ENCODE measurements at places on chromosomes 2 and 18. TPM values are rescaled to one million over a fixed set of nuclear protein-coding genes. Genes with fewer than 3 reads are reported as not detected.

DNA sequence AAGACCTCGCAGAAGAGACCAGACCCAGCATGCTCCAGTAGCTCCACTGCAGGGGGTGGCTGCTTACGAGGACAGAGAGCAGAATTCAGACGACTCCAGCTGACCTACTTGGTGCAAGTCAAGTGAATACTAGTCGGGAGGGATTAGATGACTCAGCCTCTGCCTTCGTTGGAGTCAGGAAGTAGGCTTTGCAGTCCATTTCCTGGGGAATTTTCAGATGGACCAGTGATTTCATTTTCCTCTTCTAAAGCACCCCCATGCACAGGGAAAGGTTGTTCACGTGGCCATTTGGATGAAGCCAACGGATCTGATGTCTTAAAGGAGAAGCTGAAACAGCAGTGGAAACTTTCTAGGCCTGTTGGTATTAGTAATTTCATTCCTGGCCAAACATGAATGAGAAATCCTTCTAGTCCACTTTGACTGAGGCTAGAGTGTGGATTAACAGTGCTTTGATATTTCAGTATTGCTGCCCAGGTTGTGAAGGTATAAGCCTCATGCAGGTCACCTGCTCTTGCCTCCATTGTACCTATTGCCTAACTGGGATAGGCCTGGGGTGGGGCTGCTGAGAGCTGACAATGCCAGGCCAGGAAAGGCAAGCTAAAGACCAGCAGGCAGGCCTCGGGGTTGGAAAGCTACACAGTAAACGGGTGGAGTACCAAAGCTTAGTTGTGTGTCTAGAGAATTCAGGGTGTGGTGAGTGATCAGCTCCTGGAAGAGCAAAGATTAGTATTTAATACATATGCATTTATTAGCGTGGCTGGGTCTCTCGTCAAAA, 117.6 kb upstream of the FOSL2 start:
- no peak for DNase-seq

GRCh38 chr2:232300894-232301387, 77.6 kb upstream of the ALPP start:
- DNase-seq, result no peak

DNA sequence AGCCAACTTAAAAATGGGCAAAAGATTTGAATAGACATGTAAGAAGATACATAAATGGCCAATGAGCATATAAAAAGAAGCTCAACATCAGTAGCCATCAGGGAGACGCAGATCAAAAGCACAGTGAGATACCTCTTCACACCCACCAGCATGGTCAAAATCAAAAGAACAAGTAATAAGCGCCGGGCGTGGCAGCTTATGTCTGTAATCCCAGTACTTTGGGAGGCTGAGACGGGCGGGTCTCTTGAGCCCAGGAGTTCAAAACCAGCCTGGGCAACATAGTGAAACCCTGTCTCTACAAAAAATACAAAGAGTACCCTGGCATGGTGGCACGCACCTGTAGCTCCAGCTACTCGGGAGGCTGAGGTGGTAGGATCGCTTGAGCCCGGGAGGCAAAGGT, 4.6 kb upstream of the CIB4 start:
- DNase-seq, result no peak

GRCh38 chr18:59929621-59930295, 30.0 kb downstream of the PMAIP1 start:
- DNase-seq, result no peak

- DNase-seq, result no peak
These were observed 371.9 kb downstream of the IRS1 start for GRCh38 chr2:226427538-226428307.

- DNase-seq, result no peak
These were observed 105.4 kb upstream of the CNGA3 start for GRCh38 chr2:98240786-98241398.

DNA sequence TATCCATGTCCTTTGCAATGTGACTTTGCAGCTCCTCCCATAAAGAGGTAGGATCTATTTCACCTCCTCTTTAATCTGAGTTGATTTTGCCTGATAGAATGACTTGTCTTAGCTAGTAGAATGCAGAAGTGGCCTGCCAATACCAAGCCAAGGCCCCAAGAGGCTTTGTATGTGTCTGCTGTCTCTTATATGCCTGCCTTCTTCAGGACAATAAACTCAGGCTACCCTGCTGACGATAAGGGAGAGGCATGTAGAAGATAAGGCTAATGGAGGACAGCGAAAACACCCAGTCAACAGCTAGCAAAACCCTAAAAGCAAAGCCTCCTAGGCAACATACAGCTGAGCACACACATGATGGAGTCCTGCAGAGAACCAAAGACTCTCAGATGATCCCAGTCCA, 1.8 kb upstream of the ZC3H8 start:
- no peak for DNase-seq

DNA sequence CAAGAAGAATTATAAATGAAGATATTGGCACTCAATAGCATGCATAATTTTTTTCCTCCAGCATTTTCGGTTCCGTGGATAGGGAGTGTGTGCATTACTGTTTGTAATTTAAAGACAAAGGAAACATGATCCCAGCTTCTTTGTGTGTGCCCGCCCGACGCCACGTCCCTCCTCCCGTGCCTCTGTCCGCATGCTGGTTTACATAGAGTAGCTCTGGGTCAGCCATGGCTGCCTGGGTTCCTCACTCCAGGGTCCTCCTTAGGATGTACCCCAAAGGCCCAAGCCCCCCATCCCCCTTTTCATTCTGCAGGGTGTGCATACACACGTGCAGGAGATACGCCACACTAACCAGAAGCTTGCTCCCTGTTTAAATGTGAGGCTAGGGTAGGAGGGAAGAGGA, 214.7 kb downstream of the KLHL29 start:
- no peak for DNase-seq

GRCh38 chr2:170216981-170217380, 39.0 kb downstream of the MYO3B start:
- no peak for DNase-seq

GRCh38 chr2:73070643-73071359, 711 bp downstream of the SFXN5 start:
- DNase-seq, result no peak

- DNase-seq, result no peak
These were observed 21.4 kb downstream of the ANKRD30B start for GRCh38 chr18:14769381-14769780.

DNA sequence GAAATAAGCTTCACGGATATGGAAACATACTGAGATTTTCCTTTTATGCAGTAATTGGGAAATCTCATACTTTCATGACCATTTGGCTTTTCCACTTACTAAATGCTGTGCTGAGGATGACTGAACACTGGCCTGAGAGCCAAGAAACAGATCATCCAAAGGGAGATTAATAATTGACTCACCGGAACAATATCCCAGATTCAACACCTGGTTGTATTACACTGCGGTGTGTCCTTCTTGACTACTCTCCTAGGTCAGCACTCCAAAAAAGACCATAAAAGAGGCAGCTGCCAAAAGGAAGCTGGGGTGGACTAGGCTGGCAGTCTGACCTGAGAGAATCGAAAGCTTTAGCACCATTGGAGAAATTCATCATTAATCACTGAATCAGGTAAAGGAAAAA, 469.1 kb downstream of the CBLN2 start:
- DNase-seq, result no peak

DNA sequence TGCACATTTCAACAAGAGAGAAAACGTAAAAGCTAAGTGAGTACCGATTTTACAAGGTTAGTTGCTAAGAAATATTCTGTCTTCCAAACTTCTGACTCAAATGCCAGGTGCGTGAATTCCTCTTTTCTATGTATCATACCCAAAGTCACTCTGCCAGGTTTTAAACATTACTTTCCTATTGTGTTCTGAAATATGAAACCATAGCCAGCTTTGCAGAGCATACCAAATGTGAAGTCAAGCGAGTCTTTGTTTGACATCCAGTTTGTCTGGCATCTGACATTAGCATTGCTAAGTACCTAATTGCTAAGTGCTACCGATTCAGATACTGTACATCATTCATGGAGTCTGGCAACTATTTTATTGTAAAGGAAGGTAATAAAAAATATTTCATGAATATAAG, 321.9 kb upstream of the GALNT5 start:
- DNase-seq, result no peak

- DNase-seq, result no peak
These were observed 204.3 kb downstream of the GULP1 start for GRCh38 chr2:188495969-188496431.

GRCh38 chr2:129239141-129239540, 740.3 kb upstream of the RAB6C start:
- DNase-seq, result no peak

DNA sequence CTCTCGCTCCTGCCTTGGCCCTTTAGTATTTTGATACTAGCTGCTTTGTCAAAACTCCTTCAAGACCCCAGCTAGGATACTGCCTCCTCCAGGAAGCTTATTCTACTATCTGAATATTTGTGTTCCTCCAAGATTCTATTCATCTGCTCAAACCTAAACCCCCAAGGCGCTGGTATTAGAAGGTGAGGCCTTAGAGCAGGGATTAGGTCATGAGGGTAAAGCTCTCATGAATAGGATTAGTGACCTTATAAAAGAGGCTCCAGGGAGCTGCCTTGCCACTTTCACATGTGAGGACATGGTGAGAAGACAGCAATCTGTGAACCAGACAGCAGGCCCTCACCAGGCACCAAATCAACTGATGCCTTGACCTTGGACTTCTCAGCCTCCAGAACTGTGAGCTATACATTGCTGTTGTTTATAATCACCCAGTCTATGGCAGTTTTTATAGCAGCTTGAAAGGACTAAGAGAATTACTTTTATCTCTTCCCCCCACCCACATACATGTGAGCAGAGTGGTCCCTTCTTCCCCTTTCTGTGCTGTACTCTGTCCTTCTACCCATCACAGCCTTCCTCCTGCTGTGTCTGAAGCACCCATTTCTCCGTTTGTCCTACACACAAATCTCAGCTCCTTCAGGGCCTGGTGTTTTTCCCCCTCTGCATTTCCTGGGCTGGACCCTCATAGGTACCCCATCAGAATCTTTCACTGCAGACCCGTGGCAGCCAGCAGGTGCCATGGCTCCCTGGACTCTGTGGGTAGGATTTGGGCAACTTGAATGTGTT, 54.5 kb downstream of the HS1BP3 start:
- no peak for DNase-seq

GRCh38 chr2:61262699-61263098, 100.7 kb downstream of the C2orf74 start:
- DNase-seq, result no peak

- no peak for DNase-seq
These were observed 4.8 kb downstream of the LMAN2L start for GRCh38 chr2:96734880-96735583.

- DNase-seq, result no peak
These were observed 40.4 kb upstream of the RIT2 start for GRCh38 chr18:43155842-43156241.

GRCh38 chr2:77831471-77831870, 309.3 kb upstream of the LRRTM4 start:
- DNase-seq, result no peak

DNA sequence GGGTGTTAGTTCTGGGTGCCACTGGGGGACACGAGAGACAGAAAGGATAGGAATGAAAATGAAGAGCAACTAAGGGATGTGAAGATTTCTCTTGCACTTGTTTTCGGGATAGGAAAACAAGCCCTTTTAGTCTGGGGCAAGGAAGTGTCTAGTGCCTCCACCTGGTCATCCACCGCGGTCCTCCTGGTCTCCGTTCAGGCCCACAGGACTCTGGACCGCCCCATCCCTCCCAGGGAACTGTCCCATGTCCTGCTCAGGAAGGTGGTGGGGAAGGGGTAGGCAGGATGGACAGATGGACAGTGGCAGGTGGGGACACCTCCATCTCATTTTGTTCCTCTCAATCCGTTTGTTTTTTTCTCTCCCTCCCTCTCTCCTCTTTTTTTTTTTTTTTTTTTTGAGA, 45.9 kb downstream of the AGAP1 start:
- no peak for DNase-seq

DNA sequence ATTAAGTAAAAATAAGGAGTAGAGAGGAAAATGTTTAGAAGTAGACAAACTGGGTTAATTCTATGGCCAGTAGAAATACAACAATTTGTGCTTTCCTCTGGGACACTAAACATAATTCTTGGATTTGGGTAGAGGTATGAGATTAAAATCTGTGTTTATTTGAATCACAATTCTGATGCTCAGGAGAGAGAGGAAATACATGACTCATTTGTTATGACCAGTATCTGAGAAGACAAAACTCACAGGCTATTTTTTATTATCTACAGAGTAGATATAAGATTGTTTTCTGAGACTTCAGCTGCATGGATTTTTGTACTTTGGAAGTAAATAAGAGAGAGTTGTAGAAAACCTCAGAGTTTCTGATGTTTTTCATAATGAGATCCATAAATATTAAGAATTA, 315.7 kb upstream of the CWC22 start:
- no peak for DNase-seq

DNA sequence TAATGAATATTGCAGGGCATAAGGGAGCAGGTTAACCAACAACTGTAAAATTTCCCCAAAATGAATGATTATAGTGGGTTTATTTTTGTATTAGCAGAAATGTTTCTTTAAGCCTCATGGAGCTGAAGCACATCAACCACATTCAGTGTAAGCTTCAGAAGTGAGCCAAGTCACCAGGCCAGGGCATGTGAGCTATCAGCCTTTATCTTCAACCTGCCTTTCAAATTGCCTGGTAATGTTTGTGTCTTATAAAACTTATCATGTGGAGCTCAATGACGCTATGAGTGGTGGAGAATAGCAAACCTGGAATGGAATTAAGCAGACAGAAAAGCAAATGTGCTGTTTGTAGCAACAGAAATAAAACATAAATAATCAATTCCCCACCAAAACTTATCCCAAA, 1068.4 kb downstream of the LRP1B start:
- DNase-seq, result no peak

GRCh38 chr2:40734797-40735196, 282.9 kb upstream of the SLC8A1 start:
- DNase-seq, result no peak

The CIB4 gene
- 1.2 TPM for polyA plus RNA-seq

The IGFBP2 gene
- polyA plus RNA-seq, result 234 TPM

The IL36A gene
- polyA plus RNA-seq, result not detected

The ATOH8 gene
- 17.1 TPM for polyA plus RNA-seq

The PCARE gene
- 0.46 TPM for polyA plus RNA-seq

The FAM124B gene
- polyA plus RNA-seq, result 2.8 TPM

The FOXD4L1 gene
- polyA plus RNA-seq, result 0.15 TPM

The VAMP5 gene
- 42.8 TPM for polyA plus RNA-seq

The DIPK1C gene
- 0.46 TPM for polyA plus RNA-seq

The KCNK3 gene
- polyA plus RNA-seq, result 1.2 TPM

The SAG gene
- polyA plus RNA-seq, result 0.07 TPM

The CDK15 gene
- 1.3 TPM for polyA plus RNA-seq

The NDC80 gene
- 24.3 TPM for polyA plus RNA-seq

The CTLA4 gene
- not detected for polyA plus RNA-seq

The CUL3 gene
- 137 TPM for polyA plus RNA-seq

The HNMT gene
- polyA plus RNA-seq, result 59.7 TPM

The MSTN gene
- polyA plus RNA-seq, result 2.1 TPM
